ENCODE measurements at places on chromosomes 4 and X. TPM values are rescaled to one million over a fixed set of nuclear protein-coding genes. Genes with fewer than 3 reads are reported as not detected.
A peak's percentile ranks its signal among the peaks of the same experiment; 100 is the strongest.

- DNase-seq: no peak
Observed at GRCh38 chr4:77201857-77202256, 44.9 kb downstream of the CCNG2 start.

Gene CT45A1
- not detected for total RNA-seq

Gene ABCB7
- total RNA-seq: 30.7 TPM

DNA sequence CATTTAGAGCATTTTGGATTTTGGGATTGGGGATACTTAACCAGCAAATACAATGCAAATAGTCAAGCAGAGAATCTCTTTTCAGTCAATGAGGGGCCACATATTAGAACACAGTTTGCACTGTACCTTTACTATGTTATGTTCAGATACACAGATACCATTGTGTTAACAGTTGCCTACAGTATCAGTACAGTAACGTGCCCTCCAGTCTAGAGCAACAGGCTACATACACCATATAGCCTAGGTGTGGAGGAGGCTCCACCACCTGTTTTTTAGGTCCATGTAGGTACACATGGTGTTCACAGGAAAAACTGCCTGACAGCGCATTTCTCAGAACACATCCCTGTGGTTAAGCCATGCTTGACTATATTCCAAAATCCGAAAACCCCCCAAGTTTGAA is 9.1 kb downstream of the GRPEL1 start:
- DNase-seq: no peak

DNA sequence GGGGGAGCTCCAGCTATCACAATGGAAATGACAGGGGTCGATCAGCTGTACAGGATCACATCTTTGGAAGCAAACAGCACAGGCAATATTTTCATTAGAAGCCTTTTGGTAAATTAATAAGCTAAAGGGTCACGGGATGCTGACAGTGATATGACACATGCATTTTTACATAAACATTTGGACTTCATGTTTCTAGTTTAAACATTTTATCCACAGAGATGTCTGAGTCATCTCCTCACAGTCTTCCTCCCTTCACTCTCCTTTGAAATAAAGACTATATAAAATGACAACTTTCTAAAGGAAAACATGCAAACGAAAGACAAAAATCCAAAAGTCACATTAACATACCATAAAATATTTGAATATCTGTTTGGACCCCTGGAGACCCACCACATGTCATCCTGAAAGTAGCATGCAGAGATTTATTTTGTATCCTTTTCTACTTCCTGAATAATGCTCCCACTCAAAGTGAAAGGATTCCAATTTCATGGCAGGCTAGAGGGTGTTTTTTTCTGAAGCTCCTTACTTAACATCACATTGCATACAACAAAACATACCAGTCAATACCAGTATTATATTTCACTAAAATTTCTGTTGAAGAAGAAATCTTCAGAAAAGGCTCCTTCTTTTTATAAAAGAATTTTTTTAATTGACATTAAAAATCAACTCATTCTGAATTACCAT is 200.1 kb upstream of the PPARGC1A start:
- DNase-seq: no peak

DNA sequence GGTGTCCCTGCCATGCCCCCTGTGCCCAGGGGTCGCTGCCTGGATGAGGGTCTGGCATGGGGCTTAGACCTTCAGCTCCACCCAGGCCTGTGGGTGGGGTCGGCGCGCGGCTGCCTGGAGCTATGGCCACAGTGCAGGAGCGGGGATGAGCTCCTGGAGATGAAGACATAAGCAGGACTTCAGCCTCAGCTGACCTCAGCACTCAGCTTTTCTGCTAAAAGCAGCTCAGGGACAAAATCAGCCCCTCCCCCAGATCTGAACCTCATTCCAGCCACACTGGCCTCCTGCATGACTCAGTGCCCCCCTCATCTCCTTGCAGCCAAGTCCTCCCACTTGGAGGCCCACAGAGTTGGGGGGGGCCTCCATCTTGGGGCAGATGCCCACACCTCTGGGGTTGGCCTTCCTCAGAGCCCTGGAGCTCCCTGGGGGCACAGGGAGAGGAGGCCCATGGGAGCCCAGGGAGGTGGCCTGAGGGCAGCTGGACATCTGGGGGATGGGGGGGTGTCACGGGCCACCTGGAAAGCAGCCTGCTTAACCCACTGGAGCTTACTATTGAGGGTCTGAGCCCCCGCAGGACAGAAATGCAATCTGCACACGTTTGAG is 19.4 kb upstream of the CPLX1 start:
- DNase-seq: no peak

- no peak for DNase-seq
Observed at GRCh38 chr4:24781999-24782745, 13.2 kb upstream of the SOD3 start.

Gene PCDH11X
- not detected for total RNA-seq

DNA sequence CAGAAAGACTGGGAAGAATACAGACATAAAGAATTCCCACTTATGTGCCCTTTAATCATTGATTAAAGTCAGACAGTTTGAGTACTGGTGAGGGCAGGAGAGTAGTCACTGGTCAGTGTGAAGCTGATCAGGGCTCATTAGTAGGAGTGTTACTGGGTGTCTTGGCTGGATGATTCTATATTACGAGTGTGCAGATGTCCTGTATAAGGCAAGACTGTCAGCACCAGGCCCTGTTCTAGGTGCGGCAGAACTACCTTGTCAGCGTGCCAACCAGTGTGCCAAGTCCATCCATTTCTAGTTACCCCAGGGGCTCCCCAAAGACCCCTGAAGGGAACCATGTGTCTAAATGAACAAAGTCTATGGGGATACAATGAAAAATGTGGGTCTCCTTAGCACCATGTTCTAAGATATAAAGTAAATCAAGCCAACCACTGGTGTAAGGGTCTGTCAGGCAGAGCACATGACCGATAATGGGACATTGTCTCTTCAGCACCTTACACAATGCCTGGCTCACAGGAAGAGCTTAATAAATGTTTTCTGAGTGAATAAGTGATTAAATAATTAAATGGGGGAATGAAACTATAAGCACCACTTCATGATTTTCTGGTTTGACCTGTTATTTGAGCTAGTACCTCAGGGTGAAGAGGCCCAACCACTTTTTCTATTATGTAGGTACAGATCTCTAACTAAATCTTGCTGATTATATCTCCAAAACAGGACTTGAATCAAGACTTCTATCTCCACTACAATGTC is 205.0 kb downstream of the CAMK2D start:
- no peak for DNase-seq

DNA sequence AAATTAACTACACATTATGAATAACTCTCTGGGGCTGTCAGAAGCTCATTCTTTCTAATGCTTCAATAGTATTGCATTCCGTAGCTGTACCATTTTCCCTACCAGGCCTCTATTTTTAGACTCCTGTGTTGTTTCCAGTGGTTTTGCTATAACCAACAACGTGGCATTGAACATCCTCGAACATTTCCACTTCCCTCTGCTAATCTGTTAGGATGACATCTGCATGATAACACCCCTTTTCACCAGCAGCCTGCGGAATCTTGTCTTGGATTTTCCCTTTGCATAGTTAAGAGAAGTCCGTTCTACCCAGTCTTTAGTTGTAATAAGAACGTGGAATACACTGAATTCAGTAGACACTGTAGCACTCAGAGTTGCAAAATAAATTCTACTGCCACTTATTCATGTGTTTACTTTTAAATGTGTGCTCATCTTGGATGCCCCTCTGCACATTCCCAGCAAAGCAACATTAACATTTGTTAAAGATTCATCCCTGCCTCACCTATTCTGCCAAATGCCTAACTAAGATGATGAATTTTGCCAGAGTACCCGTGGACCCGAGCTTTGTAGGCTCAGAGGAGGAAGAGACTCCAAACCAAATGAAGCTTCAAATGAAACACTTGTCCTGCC is 55.6 kb downstream of the SEL1L3 start:
- DNase-seq: no peak

- DNase-seq: peak; percentile 54
Observed at GRCh38 chr4:81466841-81467671, 4.7 kb downstream of the RASGEF1B start.

Gene SYN1
- 1.0 TPM for total RNA-seq

DNA sequence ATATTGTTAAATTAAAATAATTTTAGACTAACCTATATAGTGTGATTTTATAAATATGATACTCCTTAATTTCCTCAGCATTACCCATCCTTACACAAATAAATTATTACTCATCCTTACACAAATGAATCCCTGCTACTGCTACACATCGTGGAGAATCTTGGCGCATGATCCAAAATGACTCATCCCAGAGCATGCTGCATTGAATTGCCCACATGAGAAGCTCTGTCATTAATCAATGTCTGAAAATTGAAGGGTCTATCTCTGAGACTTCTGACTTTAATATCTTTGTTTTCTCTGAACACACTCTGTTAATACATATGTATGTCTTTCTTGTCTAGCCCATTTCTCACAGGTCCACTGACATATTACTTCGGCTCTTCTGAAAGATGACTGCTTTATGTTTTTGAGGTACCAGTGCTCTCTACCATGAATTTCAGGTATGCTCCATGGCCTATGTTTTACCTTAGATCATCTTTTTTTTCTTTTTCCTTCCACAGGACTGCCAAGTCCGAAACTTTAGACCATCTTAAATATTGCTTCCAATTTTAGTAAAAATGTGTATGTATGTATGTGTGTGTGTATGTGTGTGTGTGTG is 15.7 kb upstream of the DUSP21 start:
- DNase-seq: peak; percentile 83

- DNase-seq: peak; percentile 10
Observed at GRCh38 chrX:41561045-41561444, 113.9 kb downstream of the NYX start.

DNA sequence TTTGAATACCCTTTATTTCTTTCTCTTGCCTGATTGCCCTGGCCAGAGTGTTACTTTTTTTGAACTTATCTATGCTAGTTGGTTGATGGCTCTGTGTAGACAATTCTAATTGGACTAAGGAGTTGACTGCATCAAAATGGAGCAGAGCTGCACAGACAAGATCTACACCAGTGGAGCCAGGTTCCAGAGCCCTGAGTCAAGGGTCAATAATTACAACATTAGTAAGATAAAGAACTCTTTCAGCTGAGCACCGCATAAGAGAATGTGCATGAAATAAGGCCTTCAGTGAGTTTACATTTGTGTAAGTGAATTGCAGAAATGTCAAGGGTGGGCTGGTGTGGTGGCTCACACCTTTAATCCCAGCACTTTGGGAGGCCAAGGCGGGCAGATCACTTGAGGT is 599.7 kb upstream of the TENM3 start:
- DNase-seq: no peak

DNA sequence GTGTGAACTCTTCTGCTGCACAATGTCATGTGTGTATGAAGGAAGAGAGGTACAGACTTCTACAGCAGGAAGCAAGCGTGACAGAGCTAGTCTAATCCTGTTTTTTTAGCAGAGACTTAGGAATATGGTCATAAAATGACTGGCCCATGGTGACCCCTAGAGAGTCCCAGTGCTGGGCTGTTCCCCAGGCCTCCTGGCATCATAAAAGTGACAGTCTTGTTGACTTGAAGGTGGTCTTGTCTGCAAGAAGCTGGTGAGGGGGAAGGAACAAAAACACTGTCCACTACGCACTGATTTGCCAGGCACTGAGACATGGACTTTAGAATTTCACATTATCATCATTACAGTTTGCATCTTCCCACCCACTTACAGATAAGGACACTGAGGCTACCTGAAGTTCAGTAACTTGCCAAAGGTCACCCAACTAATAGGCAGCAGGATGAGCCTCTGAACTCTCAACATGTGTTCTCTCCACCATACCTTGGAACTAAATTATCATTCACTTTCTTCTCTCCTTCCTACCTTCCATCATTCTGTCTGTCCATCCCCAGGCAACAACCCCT is 63.0 kb downstream of the HADH start:
- no peak for DNase-seq

Gene ODAPH
- not detected for total RNA-seq

GRCh38 chr4:110156442-110156841 is 42.0 kb downstream of the ELOVL6 start:
- DNase-seq: no peak

GRCh38 chrX:114591121-114591520 is 7.2 kb downstream of the HTR2C start:
- no peak for DNase-seq

DNA sequence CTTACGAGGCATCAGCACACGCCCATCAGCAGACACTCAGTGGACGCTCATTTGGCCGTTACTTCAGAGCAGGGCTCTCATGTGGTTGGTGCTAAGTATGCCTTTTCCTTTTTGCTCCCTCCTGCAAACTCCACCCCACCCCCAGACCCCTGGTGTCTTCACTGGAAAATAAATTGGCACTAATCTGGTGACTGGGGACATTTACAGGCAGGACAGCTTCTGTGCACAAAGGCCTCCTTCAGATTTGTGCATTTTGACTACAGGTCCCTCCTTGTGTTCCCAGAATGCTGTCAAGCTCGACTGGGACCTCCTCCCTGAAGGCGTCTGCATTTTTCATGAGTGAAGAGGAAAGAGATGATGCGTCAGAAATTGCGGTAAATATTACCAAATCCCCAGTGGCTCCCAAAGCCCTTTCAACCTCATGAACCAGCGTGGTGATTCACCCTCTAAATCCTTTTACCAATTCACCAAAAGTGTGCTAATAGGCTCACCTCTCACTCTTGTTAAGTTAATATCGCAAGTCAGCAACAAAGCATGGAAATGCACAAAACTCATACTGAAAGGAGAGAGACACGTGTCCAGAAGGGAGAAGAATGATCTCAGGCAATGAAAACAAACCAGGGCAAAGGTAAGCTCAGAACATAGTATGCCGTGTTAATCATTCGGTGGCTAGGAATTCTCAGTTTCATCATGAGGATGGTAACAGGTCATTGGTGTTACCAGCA is 119.0 kb downstream of the NKX6-1 start:
- DNase-seq: no peak

- no peak for DNase-seq
Observed at GRCh38 chrX:46228389-46228788, 316.8 kb downstream of the ZNF674 start.

Gene ADRA2C
- 23.5 TPM for total RNA-seq

Data from Panc1 (cell line).